ENCODE measurements at places on chromosomes 4 and X. TPM values are rescaled to one million over a fixed set of nuclear protein-coding genes. Genes with fewer than 3 reads are reported as not detected.

GLRB gene
- polyA plus RNA-seq: not detected

GRCh38 chrX:9195199-9195880 is 161.4 kb upstream of the FAM9B start:
- no peak for DNase-seq
- no peak overlapping the region for H3K4me3 ChIP-seq
- H3K27ac ChIP-seq: no peak overlapping the region
- no peaks in the 10 kb centered on the region for H3K36me3 ChIP-seq
- no peaks in the 10 kb centered on the region for H3K4me1 ChIP-seq

- H3K27ac ChIP-seq: no peak overlapping the region
- no peaks in the 10 kb centered on the region for H3K4me1 ChIP-seq
- H3K27me3 ChIP-seq: no peaks in the 10 kb centered on the region
These were observed 128.2 kb upstream of the INPP4B start for GRCh38 chr4:142974328-142974727.

- no peak overlapping the region for H3K27ac ChIP-seq
- H3K27me3 ChIP-seq: no peaks in the 10 kb centered on the region
- no peak overlapping the region for H3K4me3 ChIP-seq
- H3K36me3 ChIP-seq: no peaks in the 10 kb centered on the region
- DNase-seq: no peak
These were observed 73.3 kb downstream of the RBM46 start for GRCh38 chr4:154854362-154854761.

DNA sequence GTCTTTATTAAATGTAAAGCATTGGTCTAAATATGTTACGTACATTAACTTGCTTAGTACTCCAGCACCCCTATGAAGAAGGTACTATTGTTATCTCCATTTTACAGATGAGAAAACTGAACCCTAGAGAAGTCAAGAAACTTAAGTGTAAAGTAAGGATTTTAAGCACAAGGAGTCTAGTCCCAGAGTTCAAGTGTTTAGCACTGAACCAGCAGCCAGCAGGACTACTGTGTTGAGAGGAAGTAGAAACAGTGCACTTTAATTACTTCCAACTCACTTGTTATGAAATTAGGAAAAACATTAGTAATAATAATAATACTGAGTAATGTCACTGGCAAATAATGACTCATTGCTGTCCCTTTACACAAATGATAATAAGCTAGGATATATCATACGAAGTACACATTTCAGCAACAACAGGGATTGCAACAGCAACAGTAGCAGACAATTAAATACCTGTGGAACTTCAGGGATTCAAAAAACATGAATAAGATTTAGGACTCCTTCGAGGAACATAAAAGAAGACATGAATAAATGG is 548.1 kb upstream of the HS3ST1 start:
- no peaks in the 10 kb centered on the region for H3K27me3 ChIP-seq
- H3K27ac ChIP-seq: no peak overlapping the region
- no peak overlapping the region for H3K4me3 ChIP-seq
- H3K4me1 ChIP-seq: no peaks in the 10 kb centered on the region

- no peak for DNase-seq
- no peak overlapping the region for H3K27ac ChIP-seq
- no peak overlapping the region for H3K4me3 ChIP-seq
These were observed 261.1 kb downstream of the SNCA start for GRCh38 chr4:89575840-89576239.

DNA sequence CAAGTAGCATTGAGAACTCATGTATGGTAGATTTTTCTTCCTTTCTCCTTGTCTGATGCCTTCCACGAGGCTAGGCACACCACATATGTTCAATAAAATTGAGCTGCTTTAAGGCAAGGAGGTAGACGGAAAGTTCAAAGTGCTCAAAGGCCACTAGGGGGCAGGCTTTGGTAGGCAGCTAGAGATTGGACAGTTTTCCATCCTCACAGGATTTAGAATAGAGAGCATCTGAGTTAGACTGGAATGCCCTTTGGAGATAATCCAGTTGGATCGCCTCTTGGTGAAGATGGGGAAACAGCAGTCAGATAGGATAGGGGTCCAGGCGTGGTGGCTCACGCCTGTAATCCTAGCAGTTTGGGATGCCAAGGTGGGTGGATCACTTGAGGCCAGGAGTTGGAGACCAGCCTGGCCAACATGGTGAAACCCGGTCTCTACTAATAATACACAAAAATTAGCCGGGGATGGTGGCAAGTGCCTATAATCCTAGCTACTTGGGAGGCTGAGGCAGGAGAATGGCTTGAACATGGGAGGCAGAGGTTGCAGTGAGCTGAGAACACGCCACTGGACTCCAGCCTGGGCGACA is 30.4 kb downstream of the ELF4 start:
- H3K27ac ChIP-seq: no peak overlapping the region
- peaks cover 46% of the 10 kb centered on the region for H3K4me1 ChIP-seq
- H3K27me3 ChIP-seq: no peaks in the 10 kb centered on the region
- H3K4me3 ChIP-seq: no peak overlapping the region
- peak; percentile 60 for DNase-seq

GRCh38 chrX:155056877-155057792 is 13.8 kb downstream of the CMC4 start:
- peaks cover 6% of the 10 kb centered on the region for H3K4me1 ChIP-seq
- H3K4me3 ChIP-seq: peak overlapping the region; percentile 49
- H3K27me3 ChIP-seq: no peaks in the 10 kb centered on the region
- DNase-seq: peak; percentile 62
- H3K36me3 ChIP-seq: peaks cover 48% of the 10 kb centered on the region

Measured in CD14-positive monocyte (primary cell).